Mucosa of descending colon (tissue), 3 donors: ENCODE measurements at places on chromosomes 5 and 9. TPM values are rescaled to one million over a fixed set of nuclear protein-coding genes. Genes with fewer than 3 reads are reported as not detected.

DNA sequence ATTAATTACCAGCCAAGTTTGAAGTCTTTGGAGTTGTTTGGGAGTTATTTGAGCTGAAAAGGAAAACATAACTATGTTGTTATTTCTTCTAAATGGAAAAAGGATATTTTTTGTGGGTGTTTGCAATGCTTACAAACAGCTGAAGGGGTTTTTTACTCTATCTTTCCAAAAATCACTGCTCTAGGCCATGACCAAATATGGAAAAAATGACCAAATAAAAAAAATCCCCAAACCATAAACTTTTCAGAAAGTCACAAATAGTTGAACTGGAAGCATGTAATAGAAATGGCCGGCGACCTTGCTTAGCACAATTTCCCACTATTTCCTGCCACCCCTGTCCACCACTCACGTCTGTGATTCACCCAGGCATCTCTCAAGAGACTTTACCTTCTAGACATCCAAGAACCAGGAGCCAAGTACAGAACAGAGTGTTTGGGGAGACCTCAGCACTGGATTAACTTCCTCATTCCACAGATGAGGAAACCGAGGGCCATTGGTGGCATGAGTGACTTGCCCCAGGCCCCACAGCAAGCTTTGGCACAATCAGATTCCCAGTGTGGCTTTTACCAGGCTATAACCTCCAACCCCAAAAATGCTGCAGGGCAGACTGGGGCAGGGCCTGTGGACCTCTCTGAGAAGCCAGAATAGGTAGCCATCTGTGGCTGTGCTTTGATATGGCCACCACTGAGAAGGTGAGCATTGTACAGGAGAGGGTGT is 84.5 kb downstream of the NRG2 start:
- DNase-seq = no peak

DNA sequence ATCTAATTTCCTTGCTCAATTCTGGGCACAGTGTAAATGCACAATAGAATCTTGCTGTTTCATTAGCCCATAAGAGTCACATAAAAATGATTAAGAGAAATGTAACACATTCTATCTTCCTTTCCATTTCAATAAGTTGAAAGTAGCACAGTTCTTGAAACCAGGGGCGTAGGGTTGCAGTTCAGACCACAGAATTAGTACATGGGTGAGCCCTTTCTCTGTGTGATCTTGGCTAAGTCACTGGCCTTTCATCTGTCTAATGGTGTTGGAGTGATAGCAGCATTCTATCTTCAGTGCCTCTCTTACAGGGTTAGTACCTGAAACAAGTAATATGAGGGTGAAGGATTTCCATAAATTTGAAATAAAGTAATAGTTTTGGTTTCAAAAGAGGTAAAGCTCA is 445.3 kb upstream of the ZNF462 start:
- no peak for DNase-seq

Gene PCDHA9
- not detected for total RNA-seq

Gene NADK2
- 24.3 TPM for total RNA-seq

Gene PTPRD
- 128 TPM for total RNA-seq
